ENCODE measurements at places on chromosomes 4 and X. TPM values are rescaled to one million over a fixed set of nuclear protein-coding genes. Genes with fewer than 3 reads are reported as not detected.

SH3D19 gene
- 17.8 TPM for total RNA-seq

UGT2B11 gene
- not detected for total RNA-seq

OCIAD2 gene
- total RNA-seq = 98.2 TPM

DDX60 gene
- 2.6 TPM for total RNA-seq

CLNK gene
- not detected for total RNA-seq

Data from A549 treated with dexamethasone at 1 μM for 4 hours (cell line).